Activated T-helper 1 cell treated with Interleukin-2 at 50 U/mL for 16 hours (primary cell): ENCODE measurements at places on chromosomes 16 and 17.
A peak's percentile ranks its signal among the peaks of the same experiment; 100 is the strongest.

- DNase-seq = no peak
Observed at GRCh38 chr17:8117367-8117979, 841 bp downstream of the ALOXE3 start.

GRCh38 chr16:13153696-13154095 lies 252.3 kb downstream of the SHISA9 start:
- no peak for DNase-seq

DNA sequence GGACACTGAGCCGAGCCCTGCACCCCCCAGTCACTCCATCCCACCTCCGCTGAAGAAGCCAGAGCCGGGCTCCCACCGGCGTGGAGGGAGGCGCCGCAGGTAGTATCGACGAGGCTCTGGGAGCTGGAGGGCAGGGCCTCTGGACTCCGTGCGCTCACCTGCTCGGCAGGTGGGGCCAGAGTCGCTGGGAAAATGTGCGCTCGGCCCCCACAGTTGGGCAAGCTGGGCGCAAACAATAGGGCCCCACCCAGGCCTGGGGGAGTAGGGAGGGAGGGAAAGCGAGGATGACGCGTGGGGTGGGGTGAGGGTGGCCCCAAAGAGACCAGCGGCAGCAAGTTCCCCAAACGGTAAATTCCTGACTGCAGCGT lies 668 bp downstream of the JUP start:
- DNase-seq = no peak

- DNase-seq = no peak
Observed at GRCh38 chr17:57125406-57125805, 40.4 kb downstream of the AKAP1 start.

DNA sequence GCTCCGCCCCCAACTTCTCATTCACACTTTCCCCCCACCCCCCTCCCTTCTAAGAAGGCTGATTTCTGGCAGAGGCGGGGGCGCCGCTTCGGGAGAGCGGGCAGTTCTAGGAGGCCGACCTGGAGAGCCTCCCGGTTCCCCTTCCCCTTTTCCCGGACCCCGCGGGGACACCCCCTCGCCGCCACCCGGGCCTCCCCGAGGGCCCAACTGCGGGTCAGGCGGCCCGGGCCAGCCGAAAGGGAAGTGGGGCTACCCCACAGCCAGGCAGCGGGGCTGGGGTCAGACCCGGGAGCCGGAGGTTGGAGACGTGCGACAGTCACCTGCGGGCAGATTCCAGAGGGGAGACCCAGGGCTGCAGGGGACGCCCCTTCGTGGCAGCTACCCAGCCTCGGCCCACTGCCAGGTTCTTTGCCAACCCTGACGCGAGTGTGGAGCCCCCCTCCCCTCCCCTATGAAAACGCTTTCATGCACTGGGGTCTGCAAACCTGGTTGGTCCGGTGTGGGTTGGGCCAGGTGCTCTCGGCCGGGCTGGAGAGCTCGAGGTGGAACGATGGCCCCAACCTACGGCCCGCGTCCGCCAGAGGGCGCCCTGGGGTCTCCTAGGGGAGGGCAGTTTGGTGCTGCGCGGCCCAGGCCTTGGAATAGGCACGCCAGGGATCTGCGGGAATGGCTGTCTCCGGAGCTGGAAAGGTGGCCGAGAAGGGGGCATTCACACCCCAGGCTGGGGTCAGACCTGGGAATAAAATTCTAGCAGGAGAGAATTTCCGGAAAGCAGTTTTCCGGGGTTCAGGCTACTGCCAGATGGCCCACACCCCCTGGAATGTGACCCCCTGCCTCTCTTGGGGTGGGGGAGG lies 721 bp upstream of the SOCS3 start:
- DNase-seq = peak; percentile 82

DNA sequence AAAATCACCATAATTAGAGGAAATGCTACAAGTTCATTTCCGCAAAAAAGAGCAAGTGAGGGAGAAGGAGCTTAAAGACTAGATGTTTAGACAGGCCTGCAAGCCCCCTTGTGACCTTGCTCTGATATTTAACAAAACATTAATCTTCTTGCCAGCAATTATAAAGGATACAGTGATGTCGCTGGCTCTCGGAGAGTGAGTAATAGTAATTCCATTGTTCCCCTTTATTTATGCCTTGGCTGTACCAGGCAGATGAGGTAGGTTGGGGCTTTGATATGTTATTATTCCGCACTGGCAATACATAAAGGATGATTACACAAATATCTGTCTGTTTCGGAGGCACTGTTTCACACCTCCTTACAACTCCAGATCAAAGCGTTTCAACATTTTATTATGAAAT lies 204.8 kb upstream of the SALL1 start:
- DNase-seq = no peak

GRCh38 chr16:60741810-60742209 lies 1294.4 kb downstream of the CDH8 start:
- no peak for DNase-seq

GRCh38 chr17:48997827-48998586 lies 822 bp downstream of the IGF2BP1 start:
- no peak for DNase-seq

GRCh38 chr17:49196520-49196919 lies 13.9 kb downstream of the GNGT2 start:
- DNase-seq = no peak

DNA sequence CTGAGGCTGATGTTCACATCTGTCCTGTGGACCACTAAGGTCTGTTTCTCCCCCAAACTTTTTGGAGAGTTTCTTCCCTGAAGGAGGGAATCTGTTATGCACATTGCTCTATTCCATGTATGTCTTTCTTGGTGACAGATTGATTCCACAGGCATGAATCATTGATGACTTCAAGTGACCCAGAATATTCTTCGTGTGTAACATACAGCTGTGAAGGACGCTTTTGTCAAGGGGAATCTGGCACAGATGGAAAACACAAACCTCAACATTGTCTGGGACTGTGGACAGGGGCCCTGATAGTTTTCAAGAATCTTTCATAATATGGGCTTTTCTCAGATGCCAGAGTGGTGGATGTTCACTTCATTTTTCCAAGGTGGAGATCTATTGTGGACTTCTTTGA lies 223.1 kb upstream of the MAF start:
- no peak for DNase-seq
